ENCODE measurements at places on chromosomes 2 and 18.

DNA sequence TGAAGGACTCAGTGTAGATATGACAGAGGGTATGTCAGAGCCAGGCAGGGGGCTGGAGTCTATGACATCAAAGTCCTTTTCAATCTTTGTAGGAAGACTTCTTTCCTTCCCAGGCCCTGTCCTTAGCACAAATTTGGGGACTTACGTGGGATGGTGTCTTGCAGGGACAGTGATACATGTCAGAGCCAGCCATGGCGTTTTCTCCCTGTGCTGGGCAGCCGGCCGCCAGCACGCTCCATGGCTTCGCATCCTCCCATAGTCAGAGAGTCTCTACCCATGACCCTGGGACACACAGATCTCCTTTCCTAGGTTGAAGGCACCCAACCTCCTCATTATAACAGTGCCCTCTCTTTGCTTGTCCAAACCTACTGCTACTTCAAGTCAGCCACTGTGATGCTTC is 156.9 kb upstream of the MYCN start:
- no peak for DNase-seq

DNA sequence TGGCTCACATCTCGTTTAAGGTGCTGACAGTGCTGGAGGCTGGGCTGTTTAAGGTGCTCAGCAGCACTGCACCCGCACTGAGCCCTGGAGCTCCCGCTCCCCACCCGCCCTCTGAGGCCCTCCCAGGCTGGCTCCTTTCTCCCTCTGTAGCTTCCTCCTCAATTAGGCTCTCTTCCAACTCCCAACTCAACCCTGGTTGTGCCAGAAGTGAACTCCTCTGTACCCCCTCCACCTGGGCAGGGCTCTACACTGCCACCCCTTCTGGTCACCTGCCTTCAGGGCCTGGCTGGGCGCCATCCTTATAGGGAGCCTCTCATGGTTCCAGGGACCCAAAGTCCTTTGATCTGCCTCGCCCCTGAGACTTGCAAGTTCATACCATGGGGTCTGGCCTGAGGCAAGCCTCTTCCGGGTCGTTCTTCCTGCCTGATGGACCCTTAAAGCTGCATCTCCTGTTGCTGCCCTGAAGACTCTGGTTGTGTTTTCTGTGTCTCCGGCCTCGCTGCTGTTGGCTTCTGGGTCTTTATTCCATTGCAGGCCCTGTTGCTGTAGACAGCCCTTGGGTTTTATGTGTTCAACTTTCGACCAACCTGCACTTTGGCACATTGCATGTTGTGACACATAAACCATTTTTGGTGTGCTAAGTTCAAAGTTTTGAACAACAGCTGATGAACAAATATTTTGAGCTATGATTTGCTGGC is 199.6 kb downstream of the LDLRAD4 start:
- DNase-seq: no peak

- DNase-seq: no peak
Measured at GRCh38 chr2:25700221-25700660, 26.9 kb upstream of the DTNB start.

DNA sequence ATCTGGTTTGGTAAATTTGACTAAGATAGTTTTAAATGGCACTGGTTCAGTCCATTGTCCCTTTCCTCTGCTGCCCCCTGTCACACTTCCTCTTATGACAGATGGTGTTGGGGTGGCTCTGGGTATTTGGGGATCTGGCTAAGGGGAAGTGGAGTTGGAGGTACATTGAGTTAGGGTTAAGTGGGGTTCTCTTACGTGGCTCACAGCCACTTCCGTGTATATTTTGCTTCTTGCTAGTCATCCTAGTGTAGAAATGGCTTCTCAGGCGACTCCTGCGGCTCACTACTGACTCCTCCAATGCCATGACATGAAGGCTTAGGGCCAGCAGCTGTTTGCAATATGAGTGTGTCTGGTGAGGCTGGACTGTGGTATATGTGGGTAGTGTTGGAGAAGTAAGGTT is 187.0 kb downstream of the HAUS1 start:
- DNase-seq: no peak

GRCh38 chr2:75892490-75892889 is 181.8 kb upstream of the GCFC2 start:
- DNase-seq: no peak

- no peak for DNase-seq
Measured at GRCh38 chr18:31901063-31901462, 41.9 kb downstream of the TRAPPC8 start.

- no peak for DNase-seq
Measured at GRCh38 chr2:184769686-184770085, 171.4 kb downstream of the ZNF804A start.
